ENCODE measurements at places on chromosomes 5 and 9.

DNA sequence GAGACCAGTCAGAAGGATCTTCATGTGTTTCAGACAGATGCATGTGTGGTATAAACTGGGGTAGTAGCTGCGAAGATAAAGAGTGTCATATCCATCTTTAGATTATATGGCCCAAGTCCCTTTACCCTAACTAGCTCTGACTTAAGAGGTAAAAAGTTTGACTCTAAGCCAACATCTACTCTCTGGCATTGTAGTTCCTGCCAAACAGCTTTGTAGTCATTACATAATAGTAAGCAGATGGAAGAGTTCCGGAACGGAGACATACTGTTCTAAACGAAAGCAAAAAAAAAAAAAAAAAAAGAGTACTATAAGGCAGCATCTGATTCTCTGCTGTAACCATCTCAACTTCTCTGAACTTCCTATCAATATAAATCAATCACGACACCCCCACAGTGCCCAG, 48.8 kb downstream of the CEMIP2 start:
- DNase-seq = peak; percentile 28

DNA sequence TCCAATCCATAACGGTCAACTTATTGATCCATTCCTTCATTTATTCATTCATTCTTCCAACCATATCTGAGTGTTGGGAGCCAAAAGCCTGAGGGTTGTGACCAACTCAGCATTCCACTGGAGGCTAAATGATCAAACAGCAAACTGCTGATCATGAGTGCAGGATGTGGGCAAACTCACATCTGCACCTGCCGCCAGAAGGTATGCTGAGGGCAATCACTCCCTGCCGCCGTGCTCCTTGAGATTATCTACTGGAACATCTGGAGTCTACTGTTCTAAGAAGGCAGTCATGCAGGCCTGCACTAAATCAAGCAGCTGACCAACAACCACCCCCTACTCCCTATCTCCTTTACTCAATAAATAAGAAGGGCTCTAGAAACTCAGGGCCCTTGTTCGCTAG, 184.0 kb downstream of the TTLL11 start:
- DNase-seq = no peak

DNA sequence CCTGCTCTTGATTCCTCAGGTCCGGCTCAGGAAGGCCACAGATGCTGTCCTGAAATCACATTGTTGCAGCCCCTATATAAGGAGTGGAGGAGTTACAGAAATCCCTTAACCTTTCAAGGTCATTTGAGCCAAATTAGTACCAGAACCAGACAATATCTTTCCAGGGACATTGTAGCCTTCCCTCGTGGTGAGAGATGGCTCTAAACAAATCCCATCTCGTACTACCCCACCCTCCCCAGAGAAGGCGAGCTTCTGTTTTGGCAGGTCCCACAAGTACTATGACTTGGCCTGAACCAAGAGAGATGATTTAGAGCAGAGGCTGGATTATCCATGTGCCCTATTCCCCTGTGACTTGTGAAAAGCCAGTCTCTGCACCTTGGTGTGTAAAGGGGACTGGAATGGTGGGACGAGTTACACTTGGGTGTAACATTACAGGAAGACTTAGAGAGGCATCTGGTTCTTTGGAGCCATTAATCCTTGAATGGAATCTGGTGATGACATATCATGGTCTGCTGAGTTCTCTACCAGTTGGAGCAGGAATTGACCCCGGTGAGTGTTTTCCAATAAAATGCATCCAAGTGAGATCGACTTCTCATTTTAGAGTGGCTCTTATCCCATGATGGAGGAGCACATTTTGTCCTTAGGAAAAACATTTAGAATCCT, at the start of gene FAM240B:
Gene FAM240B (minus strand): TSS at position 51 of the 663 bp plus-strand sequence. CDS start 16,134 bp downstream, outside the sequence.
- DNase-seq = peak; percentile 46

DNA sequence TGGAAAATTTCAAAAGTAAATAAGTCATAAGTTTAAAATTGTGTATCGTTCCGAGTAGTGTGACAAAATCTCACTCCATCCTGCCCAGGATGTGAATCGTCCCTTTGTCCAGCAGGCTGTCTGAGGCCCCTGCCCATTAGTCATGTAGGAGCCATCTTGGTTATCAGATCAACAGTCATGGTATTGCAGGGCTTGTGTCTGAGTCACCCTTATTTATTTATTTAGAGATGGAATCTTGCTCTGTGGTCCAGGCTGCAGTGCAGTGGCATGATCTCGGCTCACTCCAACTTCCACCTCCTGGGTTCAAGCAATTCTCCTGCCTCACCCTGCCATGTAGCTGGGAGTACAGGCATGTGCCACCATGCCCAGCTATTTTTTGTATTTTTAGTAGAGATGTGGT, 30.2 kb downstream of the ITGA2 start:
- no peak for DNase-seq

- no peak for DNase-seq
These were observed 167.1 kb upstream of the ADRA1B start for GRCh38 chr5:159749146-159749545.

DNA sequence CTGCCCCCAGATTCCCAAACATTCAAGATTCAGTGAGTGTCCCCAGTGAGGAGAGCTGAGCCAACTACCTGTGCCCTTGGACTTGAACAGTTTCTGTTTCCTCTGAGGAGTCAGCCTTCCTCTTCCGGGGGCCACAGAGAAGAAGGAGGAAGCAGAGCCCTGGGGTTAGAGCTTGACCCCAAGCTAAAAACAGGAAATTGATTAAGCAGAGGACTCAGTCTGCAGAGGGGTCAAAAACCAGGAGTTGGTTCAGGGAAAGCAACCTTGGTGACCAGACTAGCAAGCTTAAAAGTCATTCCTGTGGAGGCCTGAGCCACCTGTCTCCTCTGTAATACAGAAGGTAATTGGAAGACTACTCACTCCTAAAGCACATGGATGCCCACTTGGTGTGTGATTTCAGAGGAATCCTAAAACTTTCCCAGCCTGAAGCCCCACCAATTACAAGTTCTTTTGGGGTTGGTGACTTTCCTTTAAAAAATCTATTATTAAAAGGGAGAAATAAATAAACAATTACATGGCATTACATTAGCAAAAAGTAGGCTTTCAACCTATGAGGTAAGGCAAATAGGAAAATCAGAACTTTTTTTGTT, 64.2 kb upstream of the SELENOP start:
- no peak for DNase-seq

GRCh38 chr9:8686516-8686915, 886.9 kb upstream of the DMAC1 start:
- no peak for DNase-seq

GRCh38 chr5:51806677-51807076, 423.4 kb downstream of the ISL1 start:
- DNase-seq = peak; percentile 47

DNA sequence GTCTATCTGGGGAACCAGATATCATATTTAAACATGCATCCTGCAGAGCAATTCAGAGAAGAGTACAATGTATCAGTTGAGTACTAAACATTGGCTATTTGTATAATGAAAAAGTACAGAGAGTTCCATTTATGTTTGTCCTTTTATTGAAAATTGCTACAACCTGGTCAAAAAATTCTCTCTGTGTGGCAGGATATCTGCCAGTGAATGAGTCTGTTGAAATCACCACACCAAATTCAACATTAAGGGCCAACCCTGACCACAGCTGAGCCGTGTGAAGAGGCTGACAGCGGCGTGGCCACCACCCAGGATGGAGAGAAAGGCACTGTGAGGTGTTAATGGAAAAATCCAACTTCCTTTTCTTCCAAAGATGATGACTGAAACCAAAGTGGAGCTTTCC, 422.7 kb upstream of the PIK3R1 start:
- no peak for DNase-seq

DNA sequence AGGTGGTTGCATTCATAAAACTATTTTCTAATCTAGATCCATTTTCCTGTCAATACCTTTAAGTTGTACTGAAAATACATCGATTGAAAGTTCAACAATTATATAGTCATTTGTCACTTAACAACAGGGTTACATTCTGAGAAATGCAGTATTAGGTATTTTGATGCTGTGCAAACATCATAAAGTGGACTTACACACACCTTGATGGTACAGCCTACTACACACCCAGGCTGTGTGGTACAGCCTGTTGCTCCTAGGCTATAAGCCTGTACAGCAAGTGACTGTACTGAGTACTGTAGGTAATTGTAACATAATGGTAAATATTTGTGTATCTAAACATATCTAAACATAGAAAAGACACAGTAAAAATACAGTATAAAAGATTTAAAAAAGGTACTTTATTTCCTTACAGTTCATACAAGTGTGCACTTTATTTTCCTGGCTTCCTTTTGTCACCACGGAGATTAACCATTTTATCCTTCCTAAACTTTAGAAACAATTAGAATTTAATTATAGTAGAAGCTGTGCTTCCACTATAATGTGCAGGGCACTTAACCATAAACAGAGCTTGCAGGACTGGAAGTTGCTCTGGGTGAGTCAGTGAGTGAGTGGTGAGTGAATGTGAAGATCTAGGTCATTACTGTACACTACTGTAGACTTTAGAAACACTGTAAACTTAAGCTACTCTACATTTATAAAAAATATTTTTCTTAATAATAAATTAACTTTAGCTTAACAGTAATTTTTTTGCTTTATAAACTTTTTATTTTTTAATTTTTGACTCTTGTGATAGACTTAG, 42.9 kb upstream of the MEF2C start:
- DNase-seq = no peak

DNA sequence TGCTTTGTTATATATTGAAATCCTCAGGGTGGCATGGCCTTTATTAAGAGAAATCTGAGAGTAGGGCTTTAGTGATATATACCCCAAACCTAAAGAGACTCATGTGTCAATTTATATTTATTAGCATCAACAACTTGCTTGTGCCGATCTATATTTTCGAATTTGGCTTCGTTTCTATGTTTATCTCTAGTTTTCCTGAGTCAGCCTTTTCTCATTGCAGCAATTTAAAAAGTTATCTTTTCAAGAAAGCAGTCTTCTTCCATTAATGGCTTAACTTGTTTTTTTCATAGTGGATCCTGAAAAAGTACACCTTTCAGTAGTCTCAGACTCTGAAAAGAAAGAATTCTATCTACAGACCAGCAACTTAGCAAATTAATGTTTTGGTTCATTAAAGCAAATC, 99.9 kb upstream of the KCNN2 start:
- DNase-seq = no peak

DNA sequence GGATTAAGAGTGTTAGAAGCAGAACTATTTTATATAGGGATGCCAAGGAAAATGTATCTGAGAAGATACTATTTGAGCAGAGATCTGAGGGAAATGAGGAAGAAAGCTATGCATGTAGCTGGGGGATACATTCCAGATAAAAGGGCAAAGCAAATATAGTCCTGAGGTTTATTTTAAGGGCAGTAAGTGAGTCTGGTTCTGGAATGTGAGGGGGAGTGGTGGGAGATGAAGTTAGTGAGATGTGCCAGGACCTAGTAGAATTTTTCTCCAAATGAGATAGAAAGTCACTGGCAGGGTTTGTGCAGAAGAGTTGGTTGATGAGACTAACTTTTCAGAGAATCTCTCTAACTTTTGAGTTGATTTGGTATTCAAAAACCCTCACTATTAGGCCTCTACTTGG, 374.7 kb downstream of the ADGRV1 start:
- DNase-seq = no peak

GRCh38 chr5:76397200-76397599, 5.9 kb upstream of the IQGAP2 start:
- no peak for DNase-seq

GRCh38 chr9:91341258-91341746, 20.4 kb downstream of the AUH start:
- no peak for DNase-seq

DNA sequence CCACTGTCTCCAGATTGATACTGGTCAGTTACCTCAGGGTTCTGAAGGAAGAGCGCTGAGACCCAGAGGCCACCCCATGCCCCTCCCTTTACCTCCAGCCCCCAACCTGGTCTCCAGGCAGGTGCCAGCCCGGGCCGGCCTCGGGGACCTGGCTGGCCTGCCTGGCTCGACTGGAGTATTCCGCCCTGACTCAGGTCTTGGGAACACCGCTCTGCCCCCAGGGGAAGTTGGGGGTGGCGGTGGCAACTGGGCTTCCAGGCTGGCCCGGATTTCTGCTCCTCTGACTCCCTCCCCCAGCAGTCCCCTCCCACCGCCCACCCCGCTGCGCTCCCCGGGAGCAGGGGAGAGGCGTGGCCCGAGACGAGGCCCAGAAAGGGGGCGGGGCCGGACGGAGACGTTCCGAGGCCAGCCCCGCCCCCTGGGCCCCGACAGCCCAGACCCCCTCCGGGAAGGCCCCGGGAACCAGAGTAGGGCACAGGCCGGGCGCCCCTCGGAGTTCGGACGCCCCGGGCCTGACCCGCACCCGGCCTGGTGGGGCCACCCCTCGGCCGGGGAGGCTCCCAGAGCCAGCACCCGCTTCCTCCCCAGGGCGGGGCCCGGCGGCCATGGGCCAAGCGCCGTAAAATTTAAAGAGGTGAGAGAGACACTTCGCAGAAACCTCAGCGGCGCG, 82.5 kb upstream of the ZBTB43 start:
- peak; percentile 77 for DNase-seq

- no peak for DNase-seq
These were observed 76.0 kb downstream of the ATPSCKMT start for GRCh38 chr5:10173716-10174115.

DNA sequence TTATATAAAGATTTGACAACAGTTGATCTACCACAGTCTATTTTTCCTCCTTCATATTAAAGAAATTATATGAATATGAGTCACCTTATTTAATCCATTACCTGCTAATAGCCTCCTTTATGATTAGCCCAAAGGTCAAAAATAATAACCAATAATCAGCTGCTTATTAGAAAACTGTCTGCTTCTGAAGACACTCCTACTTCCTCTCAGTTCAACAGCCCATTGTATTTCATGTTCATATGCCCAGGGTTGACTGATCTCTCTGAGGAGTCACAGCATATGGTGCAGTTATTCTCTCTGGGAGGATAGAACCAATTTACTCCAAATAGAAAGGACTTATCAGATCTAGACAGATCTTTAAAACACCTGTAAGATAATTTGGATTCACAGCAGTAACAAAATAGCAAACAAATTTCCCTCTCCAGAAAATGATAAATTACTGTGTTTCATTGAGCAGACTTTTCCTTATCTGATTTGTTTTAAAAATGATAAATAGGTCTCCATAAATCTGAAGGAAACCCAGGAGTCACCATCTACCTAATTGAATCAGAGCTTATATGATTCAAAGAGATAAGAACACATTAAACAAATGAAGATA, 180.4 kb upstream of the ITGA1 start:
- DNase-seq = no peak

DNA sequence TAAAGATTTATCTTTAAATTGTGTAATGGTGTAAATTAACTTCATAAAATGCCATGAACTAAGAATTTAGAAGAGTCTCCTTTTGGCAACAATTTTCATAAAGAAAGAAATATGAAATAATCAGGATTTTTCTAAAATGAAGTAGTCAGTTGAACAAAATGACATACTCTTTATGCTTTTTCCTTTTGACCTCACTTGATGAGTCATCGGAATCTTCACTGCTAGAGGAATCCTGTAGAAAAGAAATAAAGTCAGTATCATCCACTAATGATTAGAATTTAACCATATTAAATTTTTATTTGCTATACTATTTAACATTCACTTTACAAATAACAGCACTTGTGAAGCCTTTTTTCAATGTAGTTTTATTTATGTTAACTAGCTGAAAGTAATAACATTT, 26.1 kb downstream of the CHD1 start:
- DNase-seq = no peak
